Epithelial cell of prostate (primary cell): ENCODE measurements at places on chromosomes 3 and 15.
A peak's percentile ranks its signal among the peaks of the same experiment; 100 is the strongest.

- DNase-seq, result no peak
Measured at GRCh38 chr15:38536201-38536676, 28.4 kb downstream of the RASGRP1 start.

- DNase-seq, result no peak
Measured at GRCh38 chr15:67115586-67115969, 50.2 kb downstream of the SMAD3 start.

GRCh38 chr3:182671942-182672341, 121.4 kb upstream of the ATP11B start:
- no peak for DNase-seq

GRCh38 chr3:56819016-56819809, 17.5 kb upstream of the ARHGEF3 start:
- DNase-seq, result no peak

DNA sequence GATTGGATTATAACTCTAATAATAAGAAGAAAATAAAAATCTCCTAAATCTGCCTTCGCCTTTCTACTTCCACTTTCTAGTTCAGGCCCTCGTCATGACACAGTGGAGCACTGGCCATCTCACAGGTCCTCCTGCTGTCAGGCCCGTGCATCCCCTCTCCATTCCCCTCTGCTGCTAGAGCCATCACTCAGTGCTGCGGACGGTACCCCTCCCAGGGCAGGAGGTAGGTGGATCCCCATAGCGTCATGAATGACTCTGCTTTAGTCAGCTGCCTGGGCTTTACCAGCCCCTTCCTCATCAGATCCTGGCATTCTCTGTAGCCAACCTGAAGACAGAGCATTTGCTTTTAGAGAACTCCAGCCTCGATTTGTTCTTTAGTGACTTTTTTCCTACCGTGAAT, 12.0 kb upstream of the PPP1R2 start:
- no peak for DNase-seq

DNA sequence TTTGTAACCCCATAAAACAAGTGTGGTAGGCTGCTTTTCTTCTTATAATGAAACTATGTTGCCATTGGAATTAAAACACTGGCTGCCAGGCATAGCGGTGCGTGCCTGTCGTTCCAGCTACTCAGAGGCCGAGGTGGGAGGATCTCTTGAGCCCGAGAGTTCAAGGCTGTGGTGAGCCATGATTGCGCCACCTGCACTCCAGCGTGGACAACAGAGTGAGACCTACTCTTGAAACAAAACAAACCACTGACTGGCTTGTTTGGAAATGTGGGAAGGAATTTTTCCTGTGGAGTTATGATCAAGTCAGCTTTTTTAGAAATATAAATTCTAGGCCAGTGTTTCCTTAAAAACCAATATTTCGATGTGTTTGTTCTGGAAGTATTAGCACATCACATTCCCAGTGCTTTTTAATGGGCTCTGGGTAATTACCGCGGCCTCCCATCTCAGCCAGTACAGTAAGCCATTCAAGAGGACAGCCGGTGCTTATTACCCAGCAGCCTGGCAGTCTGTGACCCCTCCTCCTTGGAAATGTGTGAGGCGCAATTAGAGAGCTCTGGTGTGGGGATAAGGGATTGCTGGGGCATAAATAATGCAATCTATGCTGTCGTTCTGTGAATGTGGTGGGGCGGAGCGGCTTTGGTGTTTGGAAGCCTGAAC, 58.3 kb upstream of the TRAK1 start:
- DNase-seq, result no peak

DNA sequence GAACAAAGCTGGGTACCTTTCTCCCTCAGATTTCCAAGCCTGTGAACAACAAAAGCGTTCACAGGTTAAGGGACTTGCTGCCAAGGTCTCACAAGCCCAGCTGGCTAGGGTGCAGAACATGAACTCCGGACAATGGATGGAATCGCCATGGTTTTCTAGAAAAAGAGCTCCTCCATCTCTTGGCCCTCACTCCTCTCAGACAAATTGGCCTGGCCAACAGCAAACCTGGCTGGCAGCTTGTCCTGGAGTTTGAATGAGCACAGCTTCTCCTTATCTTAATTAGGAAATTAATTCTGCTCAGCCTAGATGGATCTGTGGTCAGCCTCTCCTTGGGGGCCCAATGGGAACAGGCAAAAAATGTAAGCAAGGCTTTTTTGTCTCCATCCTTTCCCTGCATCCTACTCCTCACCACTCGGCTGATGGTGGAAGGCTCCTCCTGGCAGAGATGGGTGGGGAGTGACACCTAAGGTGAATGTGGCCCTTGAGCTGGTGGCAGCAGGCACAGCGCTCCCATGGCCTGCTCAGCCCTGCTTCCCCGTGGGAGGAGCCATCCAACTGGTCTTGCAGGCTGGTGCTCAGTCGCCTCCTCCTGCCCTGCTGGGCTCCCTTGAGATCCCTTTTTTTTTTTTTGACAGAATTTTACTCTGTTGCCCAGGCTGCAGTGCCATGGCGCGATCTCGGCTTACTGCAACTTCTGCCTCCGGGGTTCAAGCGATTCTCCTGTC, 5.8 kb downstream of the KLHL25 start:
- DNase-seq, result no peak

GRCh38 chr3:109702252-109702651, 364.9 kb upstream of the DPPA4 start:
- DNase-seq, result peak; percentile 14

- no peak for DNase-seq
Measured at GRCh38 chr3:94137377-94137776, 74.5 kb downstream of the NSUN3 start.

- no peak for DNase-seq
Measured at GRCh38 chr15:31523655-31524049, 197.0 kb downstream of the KLF13 start.

- peak; percentile 57 for DNase-seq
Measured at GRCh38 chr3:176867681-176868663, 329.3 kb downstream of the TBL1XR1 start.

- no peak for DNase-seq
Measured at GRCh38 chr15:88998980-88999713, 86.0 kb upstream of the MFGE8 start.

GRCh38 chr15:48984021-48984710, 20.4 kb upstream of the SHC4 start:
- DNase-seq, result no peak

DNA sequence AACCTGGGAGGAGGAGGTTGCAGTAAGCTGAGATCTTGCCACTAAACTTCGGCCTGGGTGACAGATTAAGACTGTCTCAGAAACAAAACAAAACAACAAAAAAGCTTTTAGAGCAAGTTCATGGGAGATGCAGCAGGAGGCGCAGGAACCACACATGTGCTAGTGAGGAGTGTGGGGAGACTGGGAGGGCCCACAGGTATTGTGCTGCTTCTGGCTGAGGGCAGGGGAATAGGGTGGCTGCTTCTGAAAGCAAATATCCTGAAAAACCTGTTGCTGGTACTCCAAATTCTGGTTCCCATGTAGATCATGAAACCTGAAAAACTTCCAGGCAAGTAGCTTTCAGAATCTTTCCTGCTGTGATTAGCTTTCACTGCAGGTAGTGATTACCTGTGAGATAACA, 22.1 kb downstream of the TYRO3 start:
- no peak for DNase-seq

GRCh38 chr3:37591116-37591781, 270.4 kb upstream of the CTDSPL start:
- no peak for DNase-seq

DNA sequence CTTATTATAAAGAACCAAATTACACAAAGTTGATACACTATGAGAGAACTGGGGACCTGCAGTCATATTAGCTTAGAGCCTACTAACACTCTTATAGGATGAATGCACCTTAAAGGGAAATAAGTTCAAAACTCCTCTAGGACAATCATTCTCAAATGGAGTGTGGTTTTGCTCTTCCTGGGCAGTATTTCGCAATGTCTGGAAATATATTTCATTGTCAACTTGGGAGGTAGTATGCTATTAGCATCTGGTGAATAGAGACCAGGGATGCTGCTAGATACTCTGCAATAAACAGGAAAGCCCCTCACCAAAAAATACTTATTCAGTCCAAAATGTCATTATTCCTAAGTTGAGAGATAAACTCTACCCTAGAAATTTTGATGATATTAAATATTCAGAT, 451.4 kb upstream of the ARPP21 start:
- no peak for DNase-seq

DNA sequence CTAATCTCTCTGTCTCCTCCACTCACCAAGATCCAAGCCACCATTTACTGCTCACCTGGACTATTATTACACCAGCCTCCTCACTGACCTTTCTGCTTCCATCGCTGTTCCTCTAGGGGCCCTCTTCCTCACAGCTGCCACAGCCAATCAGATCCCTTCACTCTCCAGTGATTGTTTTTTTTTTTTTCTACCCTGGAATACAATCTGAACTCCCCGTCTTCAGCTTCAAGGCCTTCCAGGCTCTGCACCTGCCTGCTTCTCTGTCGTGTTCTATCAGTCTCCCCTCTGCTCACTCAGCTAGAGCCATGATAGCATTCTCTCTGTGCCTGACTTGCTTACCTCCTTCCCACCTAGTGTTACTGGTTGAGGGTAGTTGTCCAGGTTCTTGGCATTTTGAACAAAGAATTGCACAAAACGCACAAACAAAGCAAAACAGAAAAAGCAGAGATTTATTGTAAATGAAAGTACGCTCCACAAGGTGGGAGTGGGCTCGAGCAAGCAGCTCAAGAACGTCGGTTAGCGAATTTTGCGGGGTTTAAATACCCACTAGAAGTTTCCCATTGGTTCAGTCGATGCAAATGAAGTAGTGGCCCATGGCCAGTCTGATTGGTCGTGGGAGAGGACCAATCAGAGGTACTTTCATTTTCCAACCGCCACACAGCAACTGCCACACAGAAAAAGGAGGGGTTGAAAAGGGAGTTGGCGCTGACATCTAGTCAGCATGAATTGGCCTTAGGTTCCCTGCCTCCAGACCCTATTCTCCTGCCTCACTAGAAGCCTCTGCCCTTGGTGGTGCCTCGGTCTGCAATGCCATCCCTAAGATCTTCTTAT, 188.9 kb downstream of the TLE3 start:
- no peak for DNase-seq

GRCh38 chr15:64013179-64014062, 32.9 kb downstream of the DAPK2 start:
- peak; percentile 54 for DNase-seq

DNA sequence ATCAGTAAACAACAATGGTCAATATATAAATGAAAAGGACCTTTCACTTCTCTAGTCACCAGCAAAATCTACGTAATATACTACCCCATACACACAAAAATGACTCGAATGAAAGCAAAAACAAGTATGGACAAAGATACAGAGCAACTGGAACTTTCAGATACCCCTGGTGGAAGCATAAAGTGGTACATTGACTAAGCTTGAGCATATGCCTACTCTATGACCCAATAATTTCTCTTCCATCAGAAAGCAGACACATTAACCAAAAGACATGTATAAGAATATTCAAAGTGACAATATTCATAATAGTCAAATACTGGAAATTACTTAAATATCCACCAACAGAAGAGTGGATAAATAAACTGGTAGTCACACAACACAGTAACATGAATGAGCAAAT, 86.0 kb downstream of the EFL1 start:
- no peak for DNase-seq

- DNase-seq, result peak; percentile 85
Measured at GRCh38 chr3:158644345-158644908, at the start of gene GFM1. GFM1 (plus strand) TSS chr3:158644527; CDS start chr3:158644635, 108 bp downstream.

DNA sequence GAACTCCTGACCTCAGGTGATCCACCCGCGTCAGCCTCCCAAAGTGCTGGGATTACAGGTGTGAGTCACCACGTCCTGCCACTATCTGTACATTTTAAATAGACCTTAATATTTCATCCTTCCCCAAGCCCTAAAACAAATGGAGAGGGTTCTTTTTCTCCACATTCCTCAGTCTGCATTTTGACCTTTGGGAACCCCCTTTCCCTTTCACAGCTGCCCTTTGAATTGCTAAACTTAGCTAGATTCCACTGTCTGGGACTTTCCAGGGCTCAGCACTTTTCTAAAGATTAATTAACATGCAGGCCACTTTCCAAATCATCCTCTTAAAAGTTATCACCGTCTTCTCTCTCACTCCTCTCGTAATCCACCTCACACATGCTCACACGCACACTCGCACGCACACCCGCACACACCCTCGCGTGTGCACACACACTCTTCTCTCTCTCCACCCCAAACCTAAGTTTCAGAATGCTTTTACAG, 124.2 kb downstream of the TMCO5A start:
- DNase-seq, result no peak

- no peak for DNase-seq
Measured at GRCh38 chr3:123347691-123348264, 101.1 kb downstream of the ADCY5 start.

- DNase-seq, result no peak
Measured at GRCh38 chr3:45704301-45704943, 15.2 kb downstream of the SACM1L start.

- DNase-seq, result no peak
Measured at GRCh38 chr15:42449770-42450424, 41.0 kb downstream of the ZNF106 start.

- no peak for DNase-seq
Measured at GRCh38 chr15:45650889-45651525, 16.2 kb downstream of the SQOR start.

GRCh38 chr3:183875411-183875810, 9.3 kb downstream of the PARL start:
- no peak for DNase-seq

- DNase-seq, result peak; percentile 76
Measured at GRCh38 chr3:40096661-40097111, 212.8 kb upstream of the EIF1B start.

GRCh38 chr3:128343287-128344051, 123.2 kb downstream of the DNAJB8 start:
- peak; percentile 22 for DNase-seq

DNA sequence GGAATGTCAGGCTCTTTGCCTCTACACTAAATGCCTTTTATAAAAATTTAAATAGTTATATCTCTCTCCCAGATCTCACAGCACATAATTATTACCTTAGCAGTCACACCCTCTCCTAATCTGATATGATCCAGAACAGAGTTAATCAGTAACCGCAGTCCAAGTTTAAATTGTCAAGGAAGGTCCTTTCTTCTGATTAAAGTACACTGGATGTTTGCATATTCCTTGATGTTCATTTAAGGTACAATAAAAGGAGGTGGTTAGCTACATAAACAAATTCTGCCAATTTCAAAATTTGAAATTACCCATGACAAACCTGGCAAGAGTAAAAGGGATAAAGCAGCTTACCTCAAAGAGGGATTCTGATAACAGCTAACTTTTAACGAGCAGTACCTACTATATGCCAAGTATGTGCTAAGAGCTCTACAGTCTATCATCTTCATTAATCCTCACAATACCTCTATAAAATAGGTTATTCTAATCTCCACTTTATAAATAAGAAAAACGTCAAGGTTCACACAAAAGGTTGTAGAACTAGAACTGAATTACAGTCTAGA, 4.3 kb downstream of the GOLIM4 start:
- no peak for DNase-seq

DNA sequence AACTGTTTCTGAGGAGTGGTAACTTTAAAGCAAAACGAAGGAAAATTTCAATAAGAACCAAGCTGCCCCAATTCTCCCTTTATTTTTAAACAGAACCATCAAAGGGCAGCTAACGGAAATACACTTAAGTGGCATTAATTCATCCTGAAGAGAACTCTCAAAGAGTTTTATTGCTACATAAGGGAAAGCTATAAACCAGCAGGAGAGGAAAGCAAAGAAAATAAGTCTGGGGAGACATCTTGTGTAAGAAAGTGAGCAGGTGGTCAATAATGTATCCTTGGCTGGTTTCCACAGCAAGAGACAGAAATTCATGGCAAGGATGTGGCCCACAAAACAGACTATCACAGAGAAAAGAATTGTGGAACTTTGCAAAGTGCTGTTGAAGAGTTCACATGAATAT, 40.0 kb upstream of the CMSS1 start:
- DNase-seq, result no peak
